ENCODE measurements at places on chromosomes 1 and 21.

DNA sequence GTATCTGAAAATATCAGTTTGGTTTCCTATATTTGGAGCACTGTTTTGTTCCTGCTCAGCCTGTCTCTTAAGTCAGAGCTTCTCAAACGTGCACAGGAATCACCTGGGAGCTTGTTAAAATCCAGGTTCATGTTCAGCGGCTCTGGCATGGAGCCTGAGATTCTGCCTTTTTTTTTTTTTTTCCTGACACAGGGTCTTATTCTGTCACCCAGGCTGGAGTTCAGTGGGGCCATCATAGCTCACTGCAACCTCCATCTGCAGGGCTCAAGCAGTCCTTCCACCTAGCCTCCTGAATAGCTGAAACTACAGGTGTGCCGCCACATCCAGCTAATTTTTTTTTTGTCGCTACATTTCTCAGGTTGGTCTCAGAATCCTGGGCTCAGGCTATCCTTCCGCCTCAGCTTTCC lies 12.2 kb upstream of the SELENON start:
- no peak for DNase-seq

GRCh38 chr1:226511296-226511695 lies 37.3 kb upstream of the STUM start:
- no peak for DNase-seq

DNA sequence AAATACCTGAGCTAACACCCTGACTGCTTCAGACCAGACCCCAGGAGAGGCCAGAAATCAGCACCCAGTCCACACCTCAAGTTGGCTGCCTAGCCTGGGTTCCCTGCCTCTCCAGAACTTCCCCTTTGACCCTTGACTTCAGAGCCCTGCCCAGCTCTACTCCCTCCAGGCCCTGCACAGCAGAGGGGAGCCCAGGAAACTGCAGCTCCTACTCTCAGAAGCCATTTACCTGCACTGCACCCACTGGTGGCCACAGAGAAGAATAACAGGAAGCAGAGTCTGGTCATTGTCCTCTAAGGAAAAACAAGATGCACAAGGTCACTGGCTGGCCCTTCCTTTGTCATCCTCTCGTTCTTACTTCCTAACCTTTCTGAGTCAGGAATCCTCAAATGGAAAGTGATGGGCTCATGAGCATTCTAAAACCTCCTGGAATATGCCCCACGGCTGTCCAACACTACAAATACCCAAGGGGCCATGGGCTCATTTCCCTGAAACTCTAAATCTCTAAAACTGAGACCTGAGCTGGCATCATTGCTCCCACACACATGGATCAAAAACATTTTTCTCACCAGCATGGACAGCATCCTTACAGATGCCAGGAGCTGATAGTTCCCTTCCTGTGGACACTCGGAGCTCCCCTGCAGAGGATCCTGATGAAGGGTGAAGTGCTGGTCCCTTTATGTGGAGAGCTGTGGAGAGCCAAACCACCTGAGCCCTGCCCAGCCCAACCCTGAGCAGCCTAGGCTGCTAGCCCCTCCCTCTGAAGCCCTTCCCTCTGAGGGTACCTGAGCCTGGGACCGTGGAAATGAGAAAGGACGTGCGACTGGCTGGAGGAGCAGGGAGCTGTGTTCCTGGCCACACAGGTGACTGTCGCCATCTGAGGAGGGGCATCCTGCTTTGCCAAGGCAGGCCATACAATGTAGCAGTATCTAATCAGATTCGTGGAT lies at the start of gene ITLN2:
Gene ITLN2, minus strand, starts transcription at position 652 of the 947 bp plus-strand sequence. Its CDS starts 68 bp downstream, at position 584.
- peak; percentile 22 for DNase-seq

GRCh38 chr1:202576816-202577215 lies 133.4 kb downstream of the SYT2 start:
- no peak for DNase-seq

DNA sequence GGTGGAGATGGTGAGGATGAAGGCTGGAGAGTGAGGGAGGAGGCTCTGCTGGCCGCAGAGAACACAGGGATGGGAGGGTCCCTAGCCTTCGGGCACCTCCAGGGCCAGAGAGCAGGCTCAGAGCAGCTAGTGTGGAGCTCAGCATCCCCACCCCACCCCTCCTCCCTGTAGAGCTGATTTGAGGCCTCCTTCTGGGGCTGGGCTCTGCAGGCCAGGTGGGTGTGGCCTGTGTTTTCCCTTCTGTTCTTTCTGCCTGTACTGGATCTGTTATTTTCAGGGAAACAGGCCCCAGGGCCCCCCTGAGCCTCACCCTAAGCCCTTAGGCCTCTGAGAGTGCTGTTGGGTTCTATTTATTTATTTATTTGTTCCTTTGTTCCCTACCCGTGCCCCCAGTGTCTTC lies 44.8 kb downstream of the TMCC2 start:
- no peak for DNase-seq

DNA sequence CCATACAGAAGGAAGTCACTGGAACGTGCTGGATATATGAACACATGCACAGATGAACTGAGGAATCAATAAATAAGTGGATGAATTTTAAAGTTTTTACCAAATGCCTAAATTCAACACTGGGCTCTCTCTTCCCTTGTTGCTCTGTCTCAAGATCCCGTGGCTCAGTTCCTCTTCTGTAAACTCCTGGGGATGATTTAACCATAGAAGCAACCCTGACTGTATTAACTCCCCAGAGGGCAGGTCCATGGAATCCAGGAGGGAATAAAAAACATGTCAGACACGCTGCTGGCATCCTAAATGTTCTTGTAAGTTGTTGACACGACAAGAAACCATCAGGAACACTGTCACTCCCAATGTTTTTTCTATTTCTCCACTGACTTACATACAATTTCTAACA lies 45.3 kb upstream of the GPR157 start:
- DNase-seq, result no peak

DNA sequence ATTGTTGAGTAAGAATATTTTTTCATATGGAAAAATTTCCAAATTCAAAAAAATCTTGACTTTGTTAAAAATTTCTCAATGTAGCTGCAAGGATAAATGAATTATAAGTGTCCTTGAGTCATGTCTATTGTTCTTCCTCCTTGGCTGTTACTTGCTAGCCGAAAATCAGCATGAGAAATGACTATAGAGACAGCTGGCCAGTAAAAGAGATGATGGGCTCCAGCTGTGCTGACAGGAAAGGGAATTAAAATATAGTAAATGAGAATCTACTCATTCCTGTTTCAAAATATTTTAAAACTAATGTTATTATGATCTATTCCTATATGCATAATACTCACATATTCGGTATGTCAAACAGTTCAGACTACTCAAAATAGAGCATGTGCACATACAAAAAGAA lies 1292.6 kb downstream of the BRINP3 start:
- no peak for DNase-seq

- DNase-seq, result no peak
These were observed 7.3 kb downstream of the OR2M5 start for GRCh38 chr1:248152056-248152827.
